ENCODE measurements at places on chromosomes 6 and 20. TPM values are rescaled to one million over a fixed set of nuclear protein-coding genes. Genes with fewer than 3 reads are reported as not detected.

HNF4A gene
- total RNA-seq: 0.11 TPM

CNPY3 gene
- 32.4 TPM for total RNA-seq

FGD2 gene
- not detected for total RNA-seq

CD40 gene
- total RNA-seq: 2.1 TPM

PDE10A gene
- 0.13 TPM for total RNA-seq

HLA-G gene
- total RNA-seq: not detected

MYT1 gene
- total RNA-seq: not detected

C2 gene
- 1.1 TPM for total RNA-seq

RNASET2 gene
- 99.2 TPM for total RNA-seq

ZNF311 gene
- 7.5 TPM for total RNA-seq

DLL1 gene
- total RNA-seq: not detected

SRC gene
- 7.0 TPM for total RNA-seq

OR2H2 gene
- not detected for total RNA-seq

MLN gene
- not detected for total RNA-seq

TUBB2B gene
- 5.8 TPM for total RNA-seq

TRIM40 gene
- not detected for total RNA-seq

TGM2 gene
- 78.5 TPM for total RNA-seq

LGSN gene
- total RNA-seq: not detected

PKIB gene
- 21.9 TPM for total RNA-seq

PRPH2 gene
- total RNA-seq: 0.09 TPM

SEMG1 gene
- total RNA-seq: not detected

HDGFL1 gene
- 0.38 TPM for total RNA-seq

THBD gene
- total RNA-seq: 0.49 TPM

HSPA1B gene
- 227 TPM for total RNA-seq

TOX2 gene
- total RNA-seq: not detected

SLC18B1 gene
- 33.2 TPM for total RNA-seq

GNMT gene
- total RNA-seq: 0.18 TPM

LYRM2 gene
- 35.7 TPM for total RNA-seq

KIF3B gene
- 9.8 TPM for total RNA-seq

BTN2A1 gene
- total RNA-seq: 13.5 TPM

SALL4 gene
- 0.11 TPM for total RNA-seq

LY6G6C gene
- not detected for total RNA-seq

Data from K562 (cell line).